ENCODE measurements at places on chromosomes 4 and X. TPM values are rescaled to one million over a fixed set of nuclear protein-coding genes. Genes with fewer than 3 reads are reported as not detected.

The CENPVL2 gene
- not detected for total RNA-seq

The LAMP2 gene
- 84.4 TPM for total RNA-seq

The STARD8 gene
- 0.16 TPM for total RNA-seq

The GUCY1B1 gene
- 0.23 TPM for total RNA-seq

The NEUROG2 gene
- not detected for total RNA-seq

The SHOX gene
- total RNA-seq = not detected

The CT45A10 gene
- not detected for total RNA-seq

The ADD1 gene
- 104 TPM for total RNA-seq

The AFF2 gene
- total RNA-seq = not detected

The CFAP299 gene
- not detected for total RNA-seq

The XAGE1A gene
- not detected for total RNA-seq

The CAMK2D gene
- total RNA-seq = 14.7 TPM

The NOA1 gene
- 26.7 TPM for total RNA-seq

The WDR17 gene
- total RNA-seq = 1.4 TPM

The ATP8A1 gene
- total RNA-seq = 0.16 TPM

The PRSS12 gene
- total RNA-seq = 18.3 TPM

The SPOCK3 gene
- 0.08 TPM for total RNA-seq

The MTTP gene
- total RNA-seq = not detected

The PF4V1 gene
- not detected for total RNA-seq

The BCLAF3 gene
- 1.5 TPM for total RNA-seq

The GRPR gene
- not detected for total RNA-seq

The COL4A5 gene
- 33.2 TPM for total RNA-seq

The OTUD6A gene
- not detected for total RNA-seq

The CTSO gene
- 3.7 TPM for total RNA-seq

The PCDH7 gene
- 17.1 TPM for total RNA-seq

The FOXR2 gene
- total RNA-seq = not detected

The DIPK2B gene
- not detected for total RNA-seq

The UGT8 gene
- total RNA-seq = 0.61 TPM

The ITIH6 gene
- total RNA-seq = not detected

The RIPPLY1 gene
- total RNA-seq = not detected

The CRMP1 gene
- total RNA-seq = not detected

The ATP1B4 gene
- not detected for total RNA-seq

The PQBP1 gene
- total RNA-seq = 69.4 TPM

The MAGEA9B gene
- not detected for total RNA-seq

The ATP2B3 gene
- total RNA-seq = not detected

The HTN3 gene
- not detected for total RNA-seq

The CENPE gene
- 4.9 TPM for total RNA-seq

The TET2 gene
- 5.7 TPM for total RNA-seq

The GAB3 gene
- total RNA-seq = 0.11 TPM

The MAMLD1 gene
- 0.38 TPM for total RNA-seq

The TMEM129 gene
- total RNA-seq = 26.7 TPM

The SOX3 gene
- total RNA-seq = not detected

The MAEA gene
- total RNA-seq = 84.2 TPM

Measured in hair follicular keratinocyte (primary cell).